ENCODE measurements at places on chromosomes 1 and 21. TPM values are rescaled to one million over a fixed set of nuclear protein-coding genes. Genes with fewer than 3 reads are reported as not detected.

DNA sequence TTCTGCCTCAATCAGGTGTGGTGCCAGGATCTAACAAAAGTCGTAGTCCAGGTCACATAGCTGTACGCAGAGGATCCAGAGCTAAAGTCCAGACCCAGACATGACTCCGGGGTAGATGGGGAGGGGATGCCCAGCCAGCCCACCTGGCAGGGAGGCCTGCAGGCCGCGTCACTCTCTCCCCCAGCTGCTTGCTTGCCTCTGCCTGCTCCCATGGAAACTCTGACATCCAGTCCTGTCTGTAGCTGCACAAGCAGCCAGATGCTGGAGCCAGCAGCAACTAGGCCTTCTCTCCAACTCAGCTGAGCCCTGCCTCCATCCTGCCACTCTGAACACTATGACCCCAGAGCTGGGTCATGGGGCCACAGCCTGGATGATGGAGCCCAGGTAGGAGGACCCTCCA, 8.1 kb downstream of the COL8A2 start:
- DNase-seq = no peak

DNA sequence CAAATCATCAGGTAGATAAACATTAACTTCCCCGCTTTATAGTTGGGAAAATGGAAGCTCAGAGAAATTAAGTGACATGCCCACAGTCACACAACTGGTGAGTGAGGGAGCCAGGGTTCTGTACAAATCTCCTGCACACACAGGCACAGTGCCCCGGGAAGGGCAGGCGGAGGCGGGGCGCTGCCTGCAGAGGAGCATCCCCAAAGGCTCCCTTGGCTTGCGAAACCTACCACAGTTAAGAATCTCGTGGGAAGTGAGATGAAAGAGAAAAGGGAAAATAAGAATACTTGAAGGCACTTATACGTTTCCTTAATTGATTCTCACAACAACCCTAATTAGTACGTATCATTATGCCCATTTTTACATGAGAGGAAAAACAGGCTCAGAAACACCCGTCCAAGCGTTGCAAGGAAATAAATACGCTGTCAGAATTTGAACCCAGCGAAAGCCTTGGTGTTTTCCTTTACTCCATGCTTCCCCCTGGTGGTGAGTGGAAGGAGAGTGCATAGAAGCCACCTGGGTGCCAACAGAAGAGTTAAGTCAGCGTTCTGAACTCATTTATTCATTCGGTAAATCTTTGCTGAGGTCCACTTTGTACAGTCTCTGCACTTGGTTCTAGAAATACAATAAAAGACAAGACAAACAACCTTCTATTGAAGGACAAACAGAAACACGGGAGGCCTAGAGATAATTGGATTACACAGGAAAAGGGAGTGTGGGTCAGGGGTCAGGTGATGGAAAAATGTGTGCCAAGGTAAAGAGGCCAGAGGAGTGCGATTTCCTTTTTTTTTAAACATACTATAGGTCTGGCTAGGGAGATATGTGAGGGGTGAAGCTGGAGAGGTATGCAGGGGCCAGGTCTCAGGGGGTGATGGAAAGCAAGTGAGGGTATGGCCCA, 28.4 kb downstream of the ACP6 start:
- DNase-seq = peak; percentile 66

The BEND5 gene
- not detected for total RNA-seq

The CFAP74 gene
- total RNA-seq = 0.27 TPM

GRCh38 chr1:167627615-167627864, 2.5 kb upstream of the RCSD1 start:
- no peak for DNase-seq
